ENCODE measurements at places on chromosomes 7 and 10. TPM values are rescaled to one million over a fixed set of nuclear protein-coding genes. Genes with fewer than 3 reads are reported as not detected.

GRCh38 chr10:26855186-26855585 lies 5.6 kb downstream of the ABI1 start:
- DNase-seq: no peak

DNA sequence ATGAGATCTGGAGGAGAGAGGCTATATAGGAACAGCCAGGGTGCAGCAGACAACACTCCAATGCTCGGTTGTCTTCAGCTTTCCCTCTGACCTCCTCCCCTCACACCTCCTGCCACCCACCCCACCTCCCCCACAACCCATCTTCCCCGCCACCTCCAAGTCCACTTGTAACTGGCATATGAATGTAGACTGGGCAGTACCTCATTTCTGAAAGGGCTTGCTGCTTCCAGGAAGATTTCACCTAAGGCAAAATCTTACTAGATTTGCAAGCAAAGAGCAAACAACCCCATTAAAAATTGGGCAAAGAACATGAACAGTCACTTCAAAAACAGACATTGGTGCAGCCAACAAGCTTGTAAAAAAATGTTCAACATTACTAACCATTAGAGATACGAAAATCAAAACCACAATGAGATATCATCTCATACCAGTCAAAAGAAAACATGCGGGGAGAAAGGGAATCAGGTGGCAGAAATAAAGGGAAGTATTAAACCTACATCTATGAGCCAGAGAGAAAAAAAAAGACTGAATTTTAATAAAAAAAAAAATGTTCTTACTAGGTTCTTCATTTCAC lies 164.6 kb upstream of the C1GALT1 start:
- no peak for DNase-seq

- no peak for DNase-seq
Measured at GRCh38 chr10:520402-520787, 169.1 kb downstream of the DIP2C start.

DNA sequence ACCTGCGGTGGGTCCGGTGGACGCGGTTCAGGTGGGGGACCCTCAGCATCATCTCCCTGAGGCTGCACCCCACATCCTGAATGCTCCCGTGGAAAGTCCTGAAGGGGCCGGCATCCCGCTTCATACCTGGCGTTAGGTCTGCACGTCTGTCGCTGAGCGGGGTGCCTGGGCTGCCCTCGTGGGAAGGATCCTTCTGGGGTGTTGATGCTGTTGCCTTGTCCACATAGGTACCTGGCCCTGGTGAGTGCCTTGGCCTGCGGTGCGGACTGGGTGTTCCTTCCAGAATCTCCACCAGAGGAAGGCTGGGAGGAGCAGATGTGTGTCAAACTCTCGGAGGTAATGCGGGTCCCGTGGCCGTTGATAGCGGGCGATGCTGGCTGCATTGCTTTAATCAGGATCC lies 37.8 kb downstream of the PFKP start:
- DNase-seq: no peak

GRCh38 chr7:138913783-138914182 lies 67.4 kb downstream of the KIAA1549 start:
- no peak for DNase-seq

DNA sequence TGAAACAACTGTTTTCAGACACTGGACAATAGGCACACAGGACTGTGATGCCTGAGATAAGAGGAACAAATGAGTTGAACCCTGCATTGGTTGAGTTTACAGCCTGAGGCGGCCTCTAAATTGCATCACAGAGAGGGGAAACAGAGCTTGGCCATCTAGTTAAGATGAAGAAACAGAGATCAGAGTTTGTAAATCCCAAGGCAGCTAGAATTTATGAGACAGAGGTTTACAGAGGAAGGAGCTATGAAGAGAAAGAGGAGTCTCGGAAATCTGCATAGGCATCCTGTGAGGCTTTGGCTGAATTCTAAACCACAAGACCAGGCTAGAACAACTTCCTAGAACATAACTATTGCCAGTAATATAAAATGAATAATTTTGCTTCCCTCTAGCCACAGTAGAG lies 41.0 kb upstream of the OIT3 start:
- no peak for DNase-seq

DNA sequence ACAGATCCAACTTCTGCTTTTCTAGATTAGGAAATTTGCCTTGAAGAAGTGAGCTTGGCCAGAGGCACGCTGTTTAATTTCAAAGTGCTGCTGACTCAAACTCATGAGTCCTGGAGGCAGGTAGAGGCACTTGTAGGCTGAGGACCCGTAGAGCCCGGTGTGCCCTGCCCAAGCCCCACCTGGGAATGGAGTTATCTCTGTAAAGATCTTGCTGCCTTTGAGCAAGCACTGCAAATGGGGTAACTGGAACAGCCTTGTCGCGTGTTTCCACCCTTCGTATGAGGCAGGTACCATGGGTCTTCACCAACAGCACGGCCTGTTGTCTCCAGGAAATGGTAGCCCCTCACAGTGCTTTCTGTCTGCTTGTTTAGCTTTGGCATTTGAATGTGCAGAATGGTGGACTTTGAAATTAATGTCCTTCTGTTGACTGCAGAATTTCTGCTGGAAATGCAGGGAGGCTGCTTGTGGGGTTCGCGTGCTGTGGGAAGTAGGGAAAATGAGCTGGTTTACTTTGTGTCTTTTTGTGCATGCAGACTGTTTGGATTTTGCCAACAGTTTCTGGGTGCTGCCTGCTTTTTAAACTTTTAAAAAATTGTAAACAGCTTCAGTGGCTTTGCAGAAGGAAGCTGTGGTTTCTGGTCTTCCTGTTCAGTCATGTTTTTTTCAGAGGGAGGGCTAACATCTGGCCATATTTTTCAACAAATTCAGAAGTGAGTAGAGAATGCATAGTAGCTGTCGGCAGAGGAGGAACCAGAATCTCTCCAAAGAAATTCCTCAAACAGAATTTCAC lies 27.2 kb downstream of the CCM2 start:
- DNase-seq: no peak

GRCh38 chr7:30674876-30675275 lies 7.4 kb downstream of the CRHR2 start:
- DNase-seq: no peak

DNA sequence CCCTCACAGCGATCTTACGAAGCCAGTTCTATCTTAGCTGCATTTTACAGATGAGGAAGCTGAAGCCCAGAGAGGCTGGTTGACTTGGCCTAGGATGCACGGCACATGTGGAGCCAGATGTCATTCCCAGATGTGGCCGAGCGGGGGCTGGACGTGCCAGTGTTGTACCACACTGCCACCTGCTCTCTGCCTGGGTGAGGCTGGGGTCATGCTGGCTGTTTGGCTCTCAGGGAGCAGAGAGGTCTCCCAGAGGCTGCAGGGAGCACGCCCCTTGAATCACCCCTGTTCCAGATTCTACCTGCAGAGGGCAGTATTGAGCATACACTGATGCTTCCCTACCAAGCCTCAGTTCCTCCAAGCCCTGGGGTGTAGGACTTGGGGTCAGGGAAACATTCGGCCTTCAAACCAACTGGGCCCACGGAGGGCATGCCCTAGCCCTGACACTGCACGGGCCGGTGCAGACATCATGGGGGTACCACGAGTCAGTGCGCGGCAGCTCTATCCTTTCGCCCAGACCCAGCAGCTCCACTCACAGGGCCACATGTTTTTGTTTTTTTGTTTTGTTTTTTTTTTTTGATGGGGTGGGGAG lies 3.8 kb upstream of the GTF2IRD1 start:
- peak; percentile 63 for DNase-seq

DNA sequence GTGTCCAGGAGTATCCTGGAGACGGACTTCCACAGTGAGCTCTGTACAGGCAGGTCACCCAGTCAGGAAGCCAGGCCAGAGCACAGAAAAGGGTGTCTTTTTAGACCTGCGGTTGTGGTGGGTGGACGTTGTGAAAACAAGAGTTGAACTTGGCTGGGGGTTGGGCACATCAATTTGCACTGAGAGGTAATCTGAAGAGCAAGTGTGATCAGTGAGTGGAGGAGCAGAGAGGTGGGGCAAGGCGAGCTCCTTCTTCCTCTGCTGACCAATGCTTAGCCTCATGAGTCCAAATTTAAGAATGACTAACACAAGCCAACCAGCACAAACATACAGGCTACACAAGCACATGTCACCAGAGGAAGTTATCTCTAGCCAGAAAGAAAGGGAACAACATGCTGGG lies 310.8 kb downstream of the TCERG1L start:
- no peak for DNase-seq

GRCh38 chr10:72812415-72812752 lies 81.2 kb upstream of the OIT3 start:
- no peak for DNase-seq

DNA sequence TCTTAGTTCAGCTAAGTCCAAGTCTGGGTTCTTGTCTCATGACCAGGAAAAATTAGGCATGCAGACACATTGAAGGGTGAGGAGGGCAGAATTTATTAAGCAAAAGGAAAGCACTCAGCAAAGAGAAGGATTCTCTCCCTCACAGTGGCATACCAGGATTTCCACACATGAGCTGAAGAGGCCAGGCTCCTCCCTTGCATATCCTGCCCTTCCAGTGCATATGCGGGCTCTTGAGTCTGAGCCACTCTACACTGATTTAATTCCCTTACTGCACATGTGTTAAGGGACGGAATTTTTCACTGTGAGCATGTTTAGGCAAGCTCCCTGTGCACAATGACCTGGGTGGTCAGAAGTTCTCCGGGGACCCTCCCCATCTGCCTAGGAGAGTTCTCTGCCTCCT lies 652.7 kb upstream of the POM121L12 start:
- DNase-seq: no peak

DNA sequence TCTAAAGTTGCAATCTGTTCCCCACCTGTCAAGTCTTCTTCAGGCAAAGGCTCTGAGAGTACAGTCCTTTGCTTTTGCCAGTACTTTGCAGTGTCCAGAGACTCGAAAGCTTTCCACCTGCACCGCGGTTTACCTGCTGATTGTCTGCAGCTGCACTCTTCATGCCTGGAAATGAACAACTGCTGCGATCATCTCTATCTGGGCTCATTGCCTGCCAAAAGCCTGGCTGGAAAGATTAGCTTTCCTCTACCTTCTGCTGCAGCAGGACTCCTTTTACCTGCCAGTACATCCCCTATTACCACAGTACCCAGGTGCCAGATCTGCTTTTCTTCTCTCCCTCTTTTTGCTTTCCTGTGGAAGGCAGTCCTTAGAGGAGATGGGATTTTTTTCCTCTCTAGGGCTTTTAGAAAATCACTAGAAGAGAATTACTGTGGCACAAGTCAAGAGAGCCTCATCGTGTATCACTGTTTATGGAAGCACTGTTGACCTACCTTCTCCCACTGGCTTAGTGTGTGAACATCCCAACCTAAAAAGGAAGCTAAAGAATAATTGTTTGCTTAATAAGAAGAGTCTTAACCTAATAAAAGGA lies 2.2 kb downstream of the STRIP2 start:
- no peak for DNase-seq

DNA sequence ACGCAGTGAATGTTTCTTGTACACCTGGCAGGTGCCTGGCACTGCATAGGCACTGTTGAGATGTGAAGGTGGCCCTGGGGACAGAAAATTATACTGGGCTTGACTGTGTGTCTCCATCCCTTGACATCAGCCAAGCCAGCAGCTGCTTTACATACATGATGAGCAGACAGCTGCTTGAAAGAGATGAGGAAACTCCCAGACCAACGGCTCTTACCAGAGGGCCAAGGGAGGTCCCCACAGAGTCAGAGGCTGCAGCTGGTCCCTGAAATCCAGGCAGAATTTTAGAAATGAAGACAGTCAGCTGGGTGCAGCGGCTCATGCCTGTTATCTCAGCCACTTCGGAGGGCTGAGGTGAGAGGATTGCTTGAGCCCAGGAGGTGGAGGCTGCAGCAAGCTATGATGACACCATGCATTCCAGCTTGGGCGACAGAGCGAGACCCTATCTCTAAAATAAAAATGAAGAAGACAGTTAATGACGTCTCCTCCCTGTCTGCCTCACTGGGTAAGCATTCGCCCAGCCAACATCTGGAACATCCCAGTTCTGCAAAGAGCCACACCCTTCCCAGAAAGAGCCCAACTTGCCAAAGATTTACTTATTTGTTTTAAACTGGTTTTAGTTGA lies 17.6 kb downstream of the LIMK1 start:
- no peak for DNase-seq

- DNase-seq: no peak
Measured at GRCh38 chr7:14754631-14755030, 147.9 kb downstream of the DGKB start.

DNA sequence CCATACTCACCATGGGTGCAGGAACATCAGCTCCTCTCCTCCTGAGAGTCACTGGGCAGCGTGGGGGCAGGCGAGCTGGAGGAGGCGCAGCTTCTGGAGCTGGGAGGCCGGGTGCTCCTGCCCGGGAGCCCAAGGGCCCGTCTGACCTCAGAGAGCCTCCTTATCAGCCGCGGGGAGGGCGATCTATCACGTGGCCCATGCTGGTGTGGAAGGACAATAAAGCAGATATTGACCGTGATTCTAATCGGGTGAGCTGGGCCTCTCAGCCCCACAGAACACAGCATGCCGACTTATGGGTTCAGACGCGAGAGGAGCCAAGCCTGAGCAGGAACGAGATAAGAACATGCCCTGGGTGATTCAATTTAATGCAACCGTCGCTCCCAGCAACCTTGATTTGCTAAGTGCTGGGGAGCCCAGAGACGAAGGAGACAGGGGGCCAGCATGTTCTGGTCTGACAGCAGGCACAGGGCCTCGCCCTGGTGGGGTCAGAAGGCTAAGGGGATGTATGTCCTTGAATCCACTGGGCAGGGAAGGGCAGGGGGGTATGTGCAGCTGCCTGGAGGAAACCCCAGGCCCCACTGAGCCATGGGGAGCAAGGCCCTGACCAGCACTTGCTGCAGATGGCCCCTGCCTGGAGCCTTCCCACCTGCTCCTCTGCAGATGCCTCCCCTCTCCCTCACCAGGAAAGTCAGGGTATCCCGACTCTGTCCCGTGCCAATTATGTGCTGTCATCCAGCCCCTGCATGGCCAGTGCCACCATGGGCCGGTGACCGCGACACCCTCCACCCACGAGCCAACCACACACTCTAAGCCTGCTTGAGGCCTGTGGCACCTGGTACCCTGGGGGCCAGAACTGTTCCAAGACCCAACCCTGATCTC lies 95.3 kb upstream of the RET start:
- no peak for DNase-seq

DNA sequence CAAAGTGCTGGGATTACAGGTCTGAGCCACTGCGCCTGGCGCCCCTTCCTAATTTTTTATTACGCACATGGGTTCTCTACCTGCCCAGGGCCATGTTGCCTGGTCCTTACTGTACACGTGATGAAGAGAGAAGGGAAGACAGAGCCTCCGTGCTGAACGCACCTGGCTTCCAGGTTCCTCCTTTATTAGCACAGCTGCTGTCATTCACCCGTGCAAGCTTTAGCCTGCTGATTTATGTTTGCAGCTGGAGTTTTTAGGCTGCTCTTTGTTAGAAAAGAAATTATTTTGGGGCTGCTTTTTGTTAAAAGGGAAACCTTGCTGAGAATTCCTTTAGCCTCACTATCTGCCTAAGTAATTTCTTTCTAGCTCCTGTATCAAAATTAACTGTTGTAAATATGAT lies 417.0 kb downstream of the CALN1 start:
- DNase-seq: no peak

GRCh38 chr10:109159351-109159750 lies 764.0 kb downstream of the XPNPEP1 start:
- no peak for DNase-seq

SAP25 gene
- not detected for total RNA-seq

ANKRD30A gene
- not detected for total RNA-seq

LRRC4 gene
- total RNA-seq: 13.9 TPM

BMPER gene
- total RNA-seq: 2.9 TPM
